ENCODE measurements at places on chromosomes 16 and 17.

- no peak for DNase-seq
These were observed 314 bp upstream of the ITGA2B start for GRCh38 chr17:44389723-44390202.

- DNase-seq, result peak; percentile 76
These were observed 8.6 kb downstream of the SLC7A5 start for GRCh38 chr16:87860553-87861299.

GRCh38 chr16:73152386-73153125, 104.6 kb upstream of the ZFHX3 start:
- DNase-seq, result peak; percentile 44

- DNase-seq, result no peak
These were observed 4.5 kb downstream of the MINK1 start for GRCh38 chr17:4837471-4838308.

Data from iris pigment epithelial cell (primary cell).